ENCODE measurements at places on chromosomes 12 and 14.

DNA sequence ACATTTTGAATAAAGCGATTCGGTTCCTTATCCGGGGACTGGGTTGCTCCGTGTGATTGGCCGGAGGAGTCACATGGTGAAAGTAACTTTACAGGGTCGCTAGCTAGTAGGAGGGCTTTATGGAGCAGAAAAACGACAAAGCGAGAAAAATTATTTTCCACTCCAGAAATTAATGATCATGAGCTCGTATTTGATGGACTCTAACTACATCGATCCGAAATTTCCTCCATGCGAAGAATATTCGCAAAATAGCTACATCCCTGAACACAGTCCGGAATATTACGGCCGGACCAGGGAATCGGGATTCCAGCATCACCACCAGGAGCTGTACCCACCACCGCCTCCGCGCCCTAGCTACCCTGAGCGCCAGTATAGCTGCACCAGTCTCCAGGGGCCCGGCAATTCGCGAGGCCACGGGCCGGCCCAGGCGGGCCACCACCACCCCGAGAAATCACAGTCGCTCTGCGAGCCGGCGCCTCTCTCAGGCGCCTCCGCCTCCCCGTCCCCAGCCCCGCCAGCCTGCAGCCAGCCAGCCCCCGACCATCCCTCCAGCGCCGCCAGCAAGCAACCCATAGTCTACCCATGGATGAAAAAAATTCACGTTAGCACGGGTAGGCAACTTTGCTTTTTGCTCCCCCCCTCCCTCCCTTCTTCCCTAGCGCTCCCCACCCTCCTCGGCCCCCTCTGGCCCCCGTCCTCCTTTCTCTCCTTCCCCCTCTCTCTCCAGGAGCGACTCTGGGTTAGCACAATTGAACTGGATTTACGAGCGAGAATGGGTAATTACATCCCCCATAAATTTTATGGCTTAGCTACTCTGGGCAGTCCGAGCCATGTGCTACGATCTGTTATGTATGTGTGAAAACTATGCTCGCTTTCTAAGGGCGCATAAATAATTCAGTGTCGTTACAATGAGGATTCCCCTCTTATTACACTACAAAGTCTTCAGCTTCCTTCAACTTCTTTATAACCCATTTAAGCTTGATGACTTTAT, at the start of gene HOXC4:
Gene HOXC4 (plus strand): TSS at position 85 of the 991 bp plus-strand sequence. CDS start 88 bp downstream, at position 173.
- no peak for DNase-seq

DNA sequence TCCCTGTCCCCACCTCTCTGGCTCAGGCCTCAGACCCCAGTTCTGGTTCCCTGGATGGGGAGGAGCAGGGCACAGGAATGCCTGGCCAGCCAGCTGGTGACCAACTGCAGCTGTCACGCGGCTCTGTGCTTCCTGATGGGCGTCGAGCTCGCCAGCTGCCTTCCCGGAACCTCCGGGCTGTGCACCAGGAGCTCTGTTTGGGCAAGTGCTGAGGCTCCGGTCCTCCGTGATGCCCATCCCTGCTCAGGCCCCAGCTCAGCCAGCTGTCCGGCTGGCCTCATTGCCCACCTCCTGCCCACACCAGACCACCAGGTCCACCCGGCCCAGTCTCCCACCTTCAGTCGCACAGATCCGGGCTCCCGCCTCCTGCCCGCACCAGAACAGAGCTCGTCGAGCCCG, 4.8 kb downstream of the IFFO1 start:
- no peak for DNase-seq

GRCh38 chr12:107032266-107032665, 45.3 kb upstream of the MTERF2 start:
- DNase-seq, result no peak

DNA sequence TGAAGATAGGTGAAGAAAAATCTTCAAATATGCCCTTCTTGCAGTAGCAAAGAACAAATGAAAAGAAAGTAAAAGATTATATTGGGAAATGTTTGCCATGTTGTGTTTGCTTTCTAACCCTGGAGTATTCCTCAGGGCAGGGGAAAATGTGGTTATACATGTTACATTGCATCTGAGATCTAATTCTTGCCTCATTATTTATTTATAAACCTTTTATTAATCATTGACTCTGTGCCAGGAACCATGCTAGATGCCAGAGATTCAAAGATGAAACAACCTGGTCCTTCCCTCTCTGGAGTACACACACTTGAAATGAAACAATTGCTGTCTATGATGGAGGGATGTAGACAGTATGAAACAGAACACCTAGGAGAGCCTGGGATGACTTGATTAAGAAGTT, 128.1 kb upstream of the HMGA2 start:
- no peak for DNase-seq

GRCh38 chr12:13186302-13186701, 10.2 kb upstream of the EMP1 start:
- DNase-seq, result no peak

DNA sequence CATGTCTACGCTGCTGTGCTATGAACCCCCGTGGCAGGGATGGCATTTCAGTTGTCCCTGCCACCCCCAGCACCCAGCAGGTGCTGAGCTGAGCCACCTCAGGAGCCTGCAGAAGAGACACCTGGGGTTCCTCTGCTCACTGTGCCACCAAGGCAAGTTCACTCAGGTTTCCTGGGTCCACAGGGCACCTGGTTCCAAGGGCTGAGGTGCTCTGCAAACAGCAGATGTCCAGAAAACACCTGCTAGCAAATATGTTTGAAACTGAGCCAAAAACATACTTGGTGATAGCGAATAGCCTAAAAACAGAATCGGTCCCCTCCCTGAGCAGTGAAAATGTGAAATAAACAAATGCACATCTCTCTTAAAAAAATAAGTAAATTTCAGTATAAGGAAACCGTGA, 35.6 kb upstream of the GPR68 start:
- no peak for DNase-seq

GRCh38 chr12:49762468-49762847, 21.1 kb downstream of the TMBIM6 start:
- no peak for DNase-seq

DNA sequence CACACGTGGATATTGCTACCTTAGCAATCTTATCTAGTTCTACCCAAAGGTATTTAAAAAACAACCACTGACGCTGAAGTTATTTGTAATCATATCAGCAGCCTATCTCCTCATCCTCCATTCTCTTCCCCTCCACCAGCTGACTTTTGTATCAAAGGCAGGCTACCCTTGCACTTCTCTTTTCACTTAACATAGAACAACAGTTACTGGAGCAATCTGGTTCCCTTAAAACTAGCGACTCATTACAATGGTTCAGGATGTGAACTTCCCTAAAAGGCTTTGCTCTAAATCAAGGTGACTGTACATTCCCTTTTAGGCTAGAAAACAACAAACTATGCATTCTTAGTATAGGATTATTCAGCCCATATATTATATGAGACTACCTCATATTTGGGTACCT, 404.7 kb downstream of the APAF1 start:
- no peak for DNase-seq

DNA sequence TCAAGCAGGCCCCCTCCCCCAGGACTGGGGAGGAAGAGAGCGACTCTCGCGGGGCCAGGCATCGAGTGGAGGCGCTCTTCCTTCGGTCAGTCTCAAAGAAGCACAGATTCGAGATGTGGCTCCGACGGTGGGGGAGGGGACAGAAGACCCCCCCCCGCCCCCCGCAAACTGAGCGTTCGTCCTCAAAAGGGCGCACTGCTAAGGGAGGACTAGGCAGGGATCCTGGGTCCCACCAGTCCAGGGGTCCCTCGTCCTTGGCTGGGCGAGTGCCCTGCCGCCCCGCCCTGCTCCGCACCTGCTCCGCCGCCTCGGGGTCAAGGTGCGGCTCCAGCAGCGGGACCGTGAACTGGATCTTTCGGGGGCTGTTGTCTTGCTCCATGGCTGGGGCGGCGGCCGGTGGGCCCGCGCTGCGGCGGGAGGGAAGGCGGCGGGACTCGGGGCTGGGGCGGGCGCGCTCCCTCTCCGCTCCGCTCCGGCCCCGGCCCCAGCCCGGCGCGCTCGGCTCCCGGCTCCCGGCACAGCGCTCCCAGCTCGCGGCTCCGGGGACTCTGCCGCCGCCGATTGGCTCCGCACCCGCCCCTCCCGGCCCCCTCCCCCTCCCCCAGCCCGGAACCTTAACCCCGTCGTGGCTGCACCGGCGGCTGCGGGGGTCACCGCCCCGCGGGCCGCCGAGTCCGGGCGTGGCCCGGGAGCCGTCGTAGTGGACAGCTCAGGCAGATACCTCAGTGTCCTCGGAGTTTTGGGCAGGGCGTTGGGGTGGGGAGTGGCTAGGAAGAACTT, at the start of gene PPP1R1A:
Gene PPP1R1A (minus strand): TSS at position 550 of the 780 bp plus-strand sequence. CDS start 171 bp downstream, at position 379.
- no peak for DNase-seq

GRCh38 chr12:94143951-94144350, 4.4 kb upstream of the PLXNC1 start:
- no peak for DNase-seq

DNA sequence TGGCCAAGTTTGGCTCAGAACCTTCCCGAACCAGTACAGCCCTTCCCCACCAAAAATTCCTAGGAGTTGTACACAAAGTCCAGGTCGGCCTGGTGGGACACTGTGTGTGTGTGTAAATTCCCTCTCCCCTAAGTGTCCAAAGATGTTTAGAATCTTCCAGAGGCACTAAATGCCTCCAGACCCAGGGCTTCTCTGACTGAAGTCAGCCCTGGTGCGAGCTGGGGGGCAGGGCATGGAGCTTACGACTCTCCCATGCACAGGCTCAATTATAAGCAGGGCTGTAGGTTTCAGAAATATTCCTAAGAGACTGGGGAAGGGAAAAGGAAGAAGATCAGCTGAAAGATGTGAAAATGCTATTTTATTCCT, 106.9 kb upstream of the ATF7IP start:
- DNase-seq, result no peak

- peak; percentile 42 for DNase-seq
Measured at GRCh38 chr12:109110988-109111495, 5.3 kb upstream of the ACACB start.

Measured in activated gamma-delta T cell treated with Interleukin-2 at 50 U/mL for 16 hours (primary cell).